ENCODE measurements at places on chromosomes 16 and 17. TPM values are rescaled to one million over a fixed set of nuclear protein-coding genes. Genes with fewer than 3 reads are reported as not detected.

- DNase-seq = no peak
These were observed 123.7 kb upstream of the HS3ST3A1 start for GRCh38 chr17:13725288-13725990.

- DNase-seq = peak; percentile 94
These were observed 16.6 kb downstream of the GRB7 start for GRCh38 chr17:39754161-39754957.

DNA sequence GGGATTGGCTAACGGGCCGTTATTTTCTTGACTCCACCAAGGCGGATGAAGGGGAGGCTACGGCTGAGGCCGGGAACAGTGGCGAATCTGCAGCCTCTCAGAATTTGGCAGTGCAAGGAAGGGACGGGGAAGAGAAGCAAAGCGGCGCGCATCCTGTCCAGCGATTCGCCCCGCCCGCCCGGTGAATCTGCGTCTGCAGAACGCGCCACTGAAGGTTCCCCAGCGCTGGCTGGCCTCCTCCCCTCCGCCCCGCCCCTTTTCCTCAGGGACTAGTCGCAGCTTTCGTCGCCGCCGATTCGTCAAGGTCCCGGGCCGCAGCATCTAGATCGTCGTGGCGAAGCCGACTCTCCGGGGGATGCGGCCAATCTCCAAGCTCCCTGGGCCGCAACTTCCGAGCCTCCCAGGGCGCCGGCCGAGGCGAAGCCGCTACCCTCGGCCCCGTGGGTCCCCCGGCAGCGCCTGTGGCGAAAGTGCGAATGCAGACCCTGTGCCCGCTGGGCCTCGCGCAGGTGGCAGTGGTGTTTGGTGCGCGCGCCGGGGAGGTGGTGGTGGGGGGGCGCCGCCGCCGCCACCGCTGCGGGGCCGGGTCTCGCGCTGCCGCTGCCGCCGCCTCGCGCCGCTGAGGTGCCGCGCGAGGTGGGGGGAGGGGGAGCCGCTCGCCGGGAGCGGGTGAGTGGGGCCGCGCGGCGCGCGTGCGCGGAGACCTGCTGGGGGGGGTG lies at the start of gene SETD1A:
TSS of gene SETD1A (plus strand) at position 299 of the 719 bp plus-strand sequence. CDS start 978 bp downstream, outside the sequence.
- DNase-seq = peak; percentile 95

DNA sequence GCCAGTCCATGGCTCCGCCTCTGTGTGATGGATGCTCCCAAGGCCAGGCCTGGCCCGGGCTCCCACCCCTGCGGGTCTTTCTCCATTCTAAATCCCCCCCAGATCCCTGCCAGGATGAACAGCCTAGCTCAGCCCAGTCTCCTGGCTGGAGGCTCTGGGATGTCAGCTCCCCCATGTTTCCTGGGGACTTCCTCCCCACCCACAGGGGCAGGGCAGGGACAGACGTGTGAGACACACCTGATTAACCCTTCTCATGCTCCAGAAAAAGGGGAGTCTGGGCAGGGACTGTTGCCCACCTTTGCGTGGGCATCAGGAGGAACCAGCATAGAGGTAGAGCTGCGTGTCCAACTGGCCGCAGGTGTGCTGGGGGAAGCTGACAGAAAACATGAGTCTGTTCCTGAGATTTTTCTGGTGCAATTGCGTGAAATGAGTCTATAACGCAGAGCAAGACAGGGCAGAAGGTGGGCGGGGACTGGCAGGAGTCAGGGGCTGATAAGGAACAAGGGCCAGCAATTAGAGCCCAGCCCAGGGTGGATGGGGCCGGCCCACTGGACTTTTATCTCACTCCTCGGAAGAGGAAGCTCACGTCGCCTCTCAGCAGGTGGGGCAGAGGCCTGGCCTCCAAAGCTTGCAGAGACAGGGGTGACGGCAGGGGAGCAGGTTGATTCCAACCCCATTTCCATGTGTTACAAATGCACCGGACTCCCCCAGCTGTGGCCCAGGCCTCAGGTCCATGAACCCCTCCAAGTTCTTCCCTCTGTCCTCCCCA lies 238.2 kb downstream of the RBFOX3 start:
- DNase-seq = no peak

Gene GPRC5C
- total RNA-seq = 148 TPM
